ENCODE measurements at places on chromosomes 16 and 17.

DNA sequence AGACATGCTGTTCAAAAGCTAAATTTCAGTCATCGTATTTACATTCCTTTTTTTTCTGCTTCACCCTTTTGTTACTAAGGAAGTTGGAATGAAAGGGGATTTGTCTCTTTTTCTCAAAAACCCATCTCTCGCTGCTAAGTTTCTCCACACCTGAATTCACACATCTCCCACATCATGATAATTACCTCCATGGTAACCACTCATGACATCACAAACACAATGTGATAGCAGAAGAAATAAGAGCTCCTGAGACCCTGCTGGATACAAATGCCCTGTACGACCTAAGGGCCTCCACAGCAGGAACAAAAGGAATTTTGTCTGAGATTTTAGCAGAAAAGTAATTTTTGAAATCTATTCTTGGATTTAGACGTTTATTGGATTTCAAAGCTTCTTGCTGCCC lies 82.6 kb upstream of the GNAO1 start:
- DNase-seq: no peak

- DNase-seq: peak; percentile 49
Observed at GRCh38 chr16:70660672-70661350, 14.5 kb downstream of the IL34 start.

DNA sequence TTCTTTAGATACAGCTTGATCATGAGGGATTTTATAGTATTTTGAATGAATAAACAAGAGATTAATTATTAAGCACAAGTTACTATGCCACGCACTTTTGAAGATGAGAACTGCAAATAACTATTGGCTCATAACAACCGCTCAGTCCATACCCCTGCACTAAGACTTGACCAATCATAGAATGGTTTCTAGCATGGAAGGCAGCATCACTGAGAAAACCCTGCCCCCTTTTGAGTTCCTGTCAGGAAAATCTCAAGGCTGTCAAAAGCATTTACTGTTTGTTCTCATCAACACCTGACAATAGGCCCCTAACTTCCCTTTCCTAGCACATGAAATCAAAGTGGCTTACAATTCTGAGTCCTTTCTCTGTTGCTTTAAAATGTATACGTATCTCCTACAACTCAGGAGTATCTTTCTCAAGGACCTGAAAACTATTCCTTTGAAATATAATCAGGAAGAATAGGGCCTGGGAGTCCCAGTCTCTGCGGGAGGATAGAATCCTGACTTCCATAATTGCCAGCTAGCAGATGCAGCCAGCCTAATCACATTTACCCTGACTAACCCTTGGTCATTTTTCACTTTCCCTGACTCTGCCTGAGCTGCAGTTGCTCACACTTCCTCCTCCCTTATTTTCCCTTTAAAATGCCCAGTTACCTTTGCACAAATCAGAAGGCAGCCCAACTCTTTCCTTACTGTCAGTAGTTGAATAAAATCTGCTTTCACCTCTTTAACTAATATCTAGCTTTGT lies 9.1 kb upstream of the MMD start:
- no peak for DNase-seq

DNA sequence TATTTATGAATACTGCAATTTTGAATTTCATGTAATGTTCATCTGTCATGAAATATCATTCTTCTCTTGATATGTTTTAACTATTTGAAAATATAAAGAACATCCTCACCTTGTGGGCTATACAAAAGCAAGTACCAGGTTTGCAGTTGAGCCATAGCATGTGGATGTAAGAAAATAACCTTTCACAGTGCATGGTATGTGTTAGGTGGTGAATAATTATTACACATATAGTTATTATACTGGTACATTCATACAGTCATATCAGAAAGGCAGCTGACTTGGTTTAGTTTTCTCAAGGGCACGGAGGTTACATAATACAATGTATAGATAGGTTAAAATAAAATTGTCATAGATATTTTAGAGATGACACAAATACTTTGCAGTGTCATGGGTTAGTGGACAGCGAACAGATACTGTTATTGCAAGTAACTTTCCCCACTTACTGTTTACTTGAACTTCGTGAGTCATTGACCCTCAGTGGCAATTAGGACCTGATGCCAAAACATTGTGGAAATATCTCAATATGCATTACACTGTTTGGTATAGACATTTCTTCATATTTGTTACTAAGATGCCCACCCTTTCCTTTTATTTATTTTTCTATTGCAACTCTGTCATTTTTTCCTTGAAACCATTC lies 445.4 kb upstream of the GOT2 start:
- DNase-seq: peak; percentile 1

GRCh38 chr17:50203604-50204345 lies 2.3 kb upstream of the COL1A1 start:
- peak; percentile 100 for DNase-seq

- peak; percentile 25 for DNase-seq
Observed at GRCh38 chr17:78821961-78822360, 18.7 kb downstream of the USP36 start.

DNA sequence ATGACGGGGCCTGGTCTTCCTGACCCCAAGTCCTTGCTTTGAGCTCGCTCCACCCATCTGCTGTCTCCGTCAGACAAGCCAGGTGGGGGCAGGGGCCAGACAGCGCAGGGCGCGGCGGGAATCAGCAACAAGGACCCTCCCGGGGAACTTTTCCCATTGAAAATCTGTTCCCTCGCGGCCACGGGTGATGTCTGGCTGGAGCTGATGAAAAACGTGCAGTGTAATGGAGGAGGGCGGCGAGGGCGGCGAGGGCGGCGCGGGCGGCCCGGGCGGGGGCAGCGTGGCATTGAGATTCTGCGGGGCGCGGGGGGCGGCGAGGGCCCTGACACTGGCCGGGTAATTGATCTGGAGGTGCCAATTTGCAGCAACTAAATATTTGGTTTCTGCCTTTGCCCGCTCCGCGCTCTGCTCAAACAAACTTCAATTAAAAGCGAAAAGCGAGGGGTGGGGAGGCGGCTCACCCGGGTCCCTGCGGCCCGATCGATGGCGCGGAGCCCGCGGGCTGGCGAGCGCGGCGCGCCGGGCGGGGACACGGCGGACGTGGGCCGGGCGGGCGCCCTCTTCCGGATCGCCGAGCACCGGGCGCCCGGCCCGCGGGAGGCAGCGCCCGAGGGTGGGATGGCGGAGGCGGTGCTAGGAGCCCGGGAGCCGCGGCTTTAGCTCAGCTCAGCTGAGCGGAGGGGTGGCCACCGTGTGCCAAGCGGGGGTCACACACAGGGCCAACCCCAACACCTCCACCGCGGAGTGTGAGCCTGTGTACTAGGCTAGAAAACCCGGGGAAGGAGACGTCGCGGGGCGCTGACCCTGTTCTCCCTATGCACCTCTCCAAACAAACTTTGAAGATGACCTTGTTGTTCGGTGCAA lies 32.4 kb downstream of the DCAKD start:
- peak; percentile 70 for DNase-seq

GRCh38 chr16:86396901-86397311 lies 113.4 kb upstream of the FOXF1 start:
- peak; percentile 97 for DNase-seq

DNA sequence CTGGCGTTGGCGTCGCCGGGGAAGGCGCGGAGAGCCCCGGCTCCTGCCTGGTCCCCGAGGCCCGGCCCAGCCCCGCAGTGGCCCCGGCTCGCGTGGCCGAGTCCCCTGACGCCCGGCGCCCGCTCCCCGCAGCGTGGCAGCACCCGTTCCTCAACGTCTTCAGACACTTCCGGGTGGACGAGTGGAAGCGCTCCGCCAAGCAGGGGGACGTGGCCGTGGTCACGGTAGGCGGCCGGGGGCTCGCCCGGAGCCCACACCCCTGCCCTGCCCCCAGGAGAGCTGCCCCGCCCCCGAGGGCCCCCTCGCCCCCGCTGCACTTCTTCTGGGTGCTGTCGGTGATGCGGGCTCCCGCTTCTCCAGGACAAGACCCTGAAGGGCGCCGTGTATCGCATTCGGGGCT lies 466 bp downstream of the WDR90 start:
- DNase-seq: peak; percentile 39

GRCh38 chr16:85162478-85163277 lies 50.4 kb upstream of the CIBAR2 start:
- peak; percentile 89 for DNase-seq

- DNase-seq: no peak
Observed at GRCh38 chr16:50521246-50521900, 26.8 kb upstream of the NKD1 start.

DNA sequence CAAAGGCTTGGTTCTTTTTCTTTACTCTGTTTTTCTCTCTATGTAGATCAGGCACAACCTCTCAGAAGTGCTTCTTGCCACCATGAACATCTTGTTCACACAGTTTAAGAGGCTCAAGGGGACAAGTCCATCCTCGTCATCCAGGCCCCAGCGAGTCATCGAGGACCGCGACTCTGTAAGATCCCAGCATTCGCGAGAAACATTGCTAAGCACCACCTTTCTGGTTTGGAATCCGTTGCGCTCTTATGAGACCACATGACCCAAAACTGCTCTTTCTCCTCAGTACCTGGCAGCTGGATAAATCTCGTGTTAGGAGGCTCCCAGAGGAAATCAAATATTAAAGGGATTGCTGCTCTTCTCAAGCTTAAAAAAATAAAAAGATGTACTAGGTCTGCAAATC lies 23.3 kb upstream of the SLC12A3 start:
- DNase-seq: no peak

- DNase-seq: no peak
Observed at GRCh38 chr16:83912519-83913244, 13.8 kb downstream of the MLYCD start.

DNA sequence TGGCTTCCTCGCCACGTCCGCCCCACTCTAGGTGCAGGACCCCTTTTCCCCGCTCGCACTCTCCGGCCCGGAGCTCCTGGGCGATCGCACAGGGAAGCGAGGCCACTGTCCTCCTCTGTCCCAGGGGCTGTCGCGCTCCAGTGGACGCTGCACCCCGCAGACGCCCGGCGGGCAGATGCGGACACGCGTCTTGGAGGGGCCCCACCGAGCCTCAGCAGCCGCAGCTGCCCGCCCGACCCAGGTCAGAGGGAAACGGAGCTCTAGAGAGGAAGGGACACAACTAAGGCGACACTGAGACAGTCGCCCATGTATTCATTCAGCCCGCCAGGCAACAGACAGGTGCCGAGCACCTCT lies 726 bp upstream of the SLC13A5 start:
- no peak for DNase-seq

DNA sequence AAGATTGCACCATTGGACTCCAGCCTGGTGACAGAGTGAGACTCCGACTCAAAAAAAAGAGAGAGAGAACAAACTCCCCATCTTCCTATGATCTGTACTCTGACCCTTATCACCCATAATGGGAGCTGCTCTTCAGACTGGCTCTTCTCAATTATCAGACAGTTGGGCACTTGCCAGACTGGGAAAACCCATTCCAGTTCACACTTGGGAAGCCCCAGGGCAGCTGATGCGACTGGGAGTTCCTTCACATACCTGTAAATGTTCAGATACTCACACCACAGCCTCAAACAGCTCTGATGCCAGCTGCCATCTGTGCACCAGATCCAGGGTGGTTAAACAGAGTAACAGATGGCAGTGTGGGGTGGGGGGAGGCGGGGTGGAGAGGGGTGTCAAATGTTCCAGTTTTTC lies 23.8 kb upstream of the TMEM101 start:
- no peak for DNase-seq

GRCh38 chr17:260031-260791 lies 78.8 kb upstream of the DOC2B start:
- no peak for DNase-seq

GRCh38 chr17:2017274-2017941 lies 7.7 kb downstream of the RTN4RL1 start:
- no peak for DNase-seq

DNA sequence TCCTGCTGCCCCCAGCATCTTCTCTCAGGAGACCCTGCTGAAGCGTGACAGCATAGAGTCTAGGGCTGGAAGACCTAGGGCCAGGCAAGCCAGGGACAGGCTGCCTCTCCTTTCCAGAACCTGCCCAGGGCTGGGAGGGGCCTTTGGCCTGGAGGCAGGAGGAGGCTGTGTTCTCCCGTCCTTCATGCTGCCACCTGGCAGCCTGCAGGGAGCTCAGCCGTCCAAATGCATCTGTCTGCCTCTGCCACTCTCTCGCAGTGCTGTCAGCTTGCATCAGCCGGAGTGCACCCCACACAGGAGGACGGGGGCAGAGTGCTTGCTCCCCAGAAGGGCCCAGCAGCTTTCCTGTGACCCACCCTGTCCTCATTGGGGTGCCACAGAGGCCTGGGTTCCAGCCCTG lies 31.3 kb downstream of the ARHGAP23 start:
- no peak for DNase-seq

DNA sequence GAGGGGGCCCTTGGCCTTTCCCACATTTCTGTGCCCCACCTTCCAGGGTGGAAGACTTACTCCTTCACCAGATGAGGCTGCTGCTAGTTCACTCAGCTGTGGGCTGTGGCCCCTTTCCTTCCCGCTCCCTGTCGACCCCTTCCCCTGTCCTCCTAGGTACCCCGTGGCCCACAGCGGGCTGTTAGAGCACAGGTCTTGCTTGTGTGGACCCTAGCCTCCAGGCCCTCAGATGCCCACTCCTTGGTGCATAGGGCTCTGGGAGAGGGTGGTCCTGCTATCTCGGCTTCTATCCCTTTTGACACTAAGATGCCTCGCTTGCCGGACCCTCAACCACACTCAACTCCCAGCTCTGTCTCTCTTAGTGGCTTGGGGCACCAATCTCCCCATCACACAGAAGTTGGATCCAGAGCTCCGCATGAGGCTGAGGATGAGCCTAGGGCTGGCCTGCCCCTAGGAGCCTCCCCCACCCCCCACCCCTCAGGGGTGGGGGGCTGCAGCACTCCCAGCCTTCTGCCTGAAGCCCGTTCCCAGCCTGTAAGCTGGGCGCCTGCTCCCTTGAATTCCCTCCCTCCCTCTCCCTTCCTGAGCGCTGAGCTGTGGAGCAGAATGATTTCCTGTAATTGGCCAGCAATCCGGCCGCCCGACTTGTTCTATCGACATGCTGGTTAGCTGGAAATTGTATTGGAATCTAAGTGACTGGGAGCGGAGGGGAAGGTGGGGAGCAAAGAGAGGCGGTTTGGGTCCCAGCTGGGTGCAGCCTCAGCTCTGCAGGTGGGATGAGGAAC lies 30.9 kb downstream of the DCAKD start:
- peak; percentile 36 for DNase-seq

DNA sequence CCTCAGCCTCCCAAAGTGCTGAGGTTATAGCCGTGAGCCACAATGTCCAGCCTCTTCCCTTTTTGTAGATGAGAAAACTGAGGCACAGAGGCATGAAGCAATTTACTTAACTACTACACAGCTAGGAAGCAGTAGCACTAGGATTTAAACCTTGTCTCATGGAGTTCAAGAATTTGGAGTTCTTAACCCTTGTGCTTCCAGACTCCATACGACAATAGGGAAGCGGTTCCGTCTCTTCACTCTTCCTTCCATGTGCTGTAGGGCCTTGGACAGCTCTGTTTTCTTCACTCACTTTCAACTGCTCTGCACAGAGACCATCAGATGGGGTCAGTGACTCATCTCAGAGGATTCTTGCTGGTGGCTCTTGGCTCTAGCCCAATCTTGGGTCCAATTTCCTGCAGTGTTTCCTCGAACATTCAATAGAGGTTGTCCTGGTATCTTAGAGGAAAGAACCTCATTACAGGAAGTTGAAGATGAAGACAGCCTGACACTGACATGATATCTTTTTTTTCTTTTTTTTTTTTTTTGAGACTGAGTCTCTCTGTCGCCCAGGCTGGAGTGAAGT lies 19.3 kb downstream of the ITGAL start:
- peak; percentile 97 for DNase-seq

GRCh38 chr16:29662729-29663015 lies 375 bp upstream of the SPN start:
- DNase-seq: no peak

- DNase-seq: peak; percentile 97
Observed at GRCh38 chr17:40111221-40112128, 10.3 kb upstream of the MSL1 start.

- no peak for DNase-seq
Observed at GRCh38 chr16:2825049-2825742, 4.9 kb upstream of the ZG16B start.

Data from EH (cell line).